ENCODE measurements at places on chromosomes 3 and 15.
A peak's percentile ranks its signal among the peaks of the same experiment; 100 is the strongest.

GRCh38 chr15:98737159-98737558 is 88.8 kb downstream of the IGF1R start:
- DNase-seq: no peak
- no peak overlapping the region for H3K27ac ChIP-seq
- H3K4me1 ChIP-seq: no peaks in the 10 kb centered on the region
- no peak overlapping the region for H3K4me3 ChIP-seq
- no peaks in the 10 kb centered on the region for H3K27me3 ChIP-seq

DNA sequence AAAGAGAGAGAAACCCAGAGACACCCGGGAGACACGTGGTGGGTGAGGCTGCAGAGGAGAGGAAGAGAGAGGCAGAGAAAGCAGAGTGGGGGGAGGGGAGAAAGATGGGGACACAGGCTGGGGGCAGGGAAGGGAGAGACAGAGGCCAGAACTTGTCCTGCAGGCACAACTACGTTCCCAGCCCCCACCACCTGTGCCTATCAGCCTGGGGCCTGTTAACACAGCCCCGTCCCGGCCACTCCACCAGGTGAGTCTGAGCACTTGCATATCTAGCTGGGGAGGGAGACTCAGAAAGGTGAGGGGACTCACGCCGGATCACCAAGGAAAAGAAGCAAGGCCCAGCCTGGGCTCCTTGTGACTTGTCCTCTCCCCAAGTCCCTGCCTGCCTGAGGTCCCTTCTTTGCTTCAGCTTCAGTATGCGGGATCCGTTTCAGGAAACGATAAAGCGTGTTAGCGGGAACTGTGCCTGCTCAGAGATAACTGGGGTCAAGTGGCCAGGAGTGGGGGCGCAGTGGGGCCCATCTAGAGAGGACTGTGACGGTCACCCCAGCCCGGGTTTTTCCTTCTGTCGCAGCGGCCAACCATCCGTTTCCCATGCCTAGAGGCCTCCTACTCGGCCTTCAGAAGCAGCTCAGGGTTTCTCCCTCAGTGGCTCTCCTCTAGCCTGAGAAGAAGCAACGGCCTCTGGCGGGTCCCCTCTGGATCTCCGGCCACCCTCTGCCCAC is 10.3 kb downstream of the LINGO1 start:
- DNase-seq: no peak
- H3K27me3 ChIP-seq: no peaks in the 10 kb centered on the region
- H3K4me3 ChIP-seq: no peak overlapping the region

DNA sequence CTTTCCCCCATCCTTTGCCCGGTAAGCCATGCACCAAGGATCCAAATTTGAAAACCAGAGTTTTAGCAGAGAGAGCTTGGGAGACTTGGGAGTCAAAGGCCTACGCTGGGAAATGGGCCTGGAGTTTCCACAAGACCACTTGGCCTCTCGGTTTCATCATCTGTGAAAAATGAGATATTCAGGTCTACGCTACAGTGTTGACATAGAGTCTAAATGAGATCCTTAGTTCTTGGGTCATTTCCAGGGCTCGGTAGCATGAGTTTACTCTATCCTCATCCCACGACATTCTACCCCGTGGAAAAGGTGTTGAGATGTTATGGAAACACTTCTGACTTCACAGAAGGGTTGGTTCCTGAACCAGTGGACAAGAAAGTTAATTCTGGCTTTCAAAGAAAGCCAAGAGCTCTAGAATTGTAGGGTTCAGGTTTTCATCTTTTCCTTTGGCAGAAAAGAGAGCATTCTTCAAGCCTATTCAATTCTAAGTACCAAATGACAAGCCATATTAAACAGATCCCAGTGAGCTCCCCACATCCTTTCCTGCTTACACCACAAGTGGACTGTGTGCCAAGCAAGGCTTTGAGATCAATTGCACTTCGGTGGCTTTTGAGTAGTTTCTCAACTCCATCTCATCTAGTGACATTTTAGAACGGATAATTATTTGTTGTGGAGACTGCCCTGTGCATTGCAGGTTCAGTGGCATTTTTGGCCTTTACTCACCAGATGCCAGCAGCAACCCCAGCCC is 219.7 kb downstream of the SLCO3A1 start:
- no peak for DNase-seq
- H3K36me3 ChIP-seq: no peaks in the 10 kb centered on the region
- H3K4me1 ChIP-seq: peaks cover 38% of the 10 kb centered on the region
- H3K27ac ChIP-seq: no peak overlapping the region
- no peak overlapping the region for H3K4me3 ChIP-seq
- H3K27me3 ChIP-seq: no peaks in the 10 kb centered on the region

GRCh38 chr3:127059072-127059471 is 76.2 kb downstream of the PLXNA1 start:
- no peaks in the 10 kb centered on the region for H3K27me3 ChIP-seq
- no peaks in the 10 kb centered on the region for H3K36me3 ChIP-seq

DNA sequence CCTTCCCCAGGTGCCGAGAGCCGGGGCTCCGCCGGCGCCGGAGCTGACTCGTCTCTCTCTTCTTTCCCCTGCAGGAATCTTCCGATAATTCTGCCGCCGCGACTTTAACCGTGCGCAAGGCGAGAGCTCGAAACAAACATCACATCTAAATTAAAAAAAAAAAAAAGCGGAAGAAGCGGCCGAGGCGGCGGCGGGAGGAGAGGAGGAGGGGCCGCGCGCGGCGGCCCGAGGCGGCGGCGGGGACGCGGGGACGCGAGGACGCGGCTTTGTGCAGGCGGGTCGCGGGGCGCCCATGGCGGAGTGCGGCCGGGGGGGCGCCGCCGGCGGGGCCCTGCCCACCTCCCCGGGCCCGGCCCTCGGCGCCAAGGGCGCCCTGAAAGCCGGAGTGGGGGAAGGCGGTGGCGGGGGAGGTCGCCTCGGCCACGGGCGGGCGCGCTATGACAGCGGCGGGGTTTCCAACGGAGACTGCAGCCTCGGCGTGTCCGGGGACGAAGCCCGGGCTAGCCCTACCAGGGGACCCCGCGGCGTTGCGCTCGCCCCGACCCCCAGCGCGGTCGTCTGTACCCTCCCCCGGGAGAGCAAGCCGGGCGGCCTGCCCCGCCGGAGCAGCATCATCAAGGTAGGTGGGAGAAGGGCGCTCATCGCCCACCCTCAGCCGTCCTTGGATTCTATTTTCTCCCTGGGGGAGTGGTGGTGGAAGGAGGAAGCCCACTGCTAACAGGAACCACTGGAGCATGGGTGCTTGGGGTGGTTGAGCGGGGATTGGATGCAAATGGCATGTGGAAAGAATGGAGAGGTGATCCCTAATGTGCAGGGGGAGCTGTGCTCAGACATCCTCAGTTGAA is at the start of gene PLCL2:
PLCL2 (plus strand) TSS at position 208 of the 845 bp plus-strand sequence; CDS start at position 293, 85 bp downstream.
- H3K4me3 ChIP-seq: peak within 1 kb of the TSS; percentile 78
- H3K36me3 ChIP-seq: no peaks in the 10 kb centered on the region
- peak within 1 kb of the TSS; percentile 93 for H3K27ac ChIP-seq
- H3K27me3 ChIP-seq: no peaks in the 10 kb centered on the region
- peaks cover 9% of the 10 kb centered on the region for H3K4me1 ChIP-seq

GRCh38 chr3:147614210-147614609 is 205.0 kb downstream of the ZIC1 start:
- no peak overlapping the region for H3K27ac ChIP-seq
- no peaks in the 10 kb centered on the region for H3K36me3 ChIP-seq
- no peaks in the 10 kb centered on the region for H3K4me1 ChIP-seq
- H3K4me3 ChIP-seq: no peak overlapping the region

DNA sequence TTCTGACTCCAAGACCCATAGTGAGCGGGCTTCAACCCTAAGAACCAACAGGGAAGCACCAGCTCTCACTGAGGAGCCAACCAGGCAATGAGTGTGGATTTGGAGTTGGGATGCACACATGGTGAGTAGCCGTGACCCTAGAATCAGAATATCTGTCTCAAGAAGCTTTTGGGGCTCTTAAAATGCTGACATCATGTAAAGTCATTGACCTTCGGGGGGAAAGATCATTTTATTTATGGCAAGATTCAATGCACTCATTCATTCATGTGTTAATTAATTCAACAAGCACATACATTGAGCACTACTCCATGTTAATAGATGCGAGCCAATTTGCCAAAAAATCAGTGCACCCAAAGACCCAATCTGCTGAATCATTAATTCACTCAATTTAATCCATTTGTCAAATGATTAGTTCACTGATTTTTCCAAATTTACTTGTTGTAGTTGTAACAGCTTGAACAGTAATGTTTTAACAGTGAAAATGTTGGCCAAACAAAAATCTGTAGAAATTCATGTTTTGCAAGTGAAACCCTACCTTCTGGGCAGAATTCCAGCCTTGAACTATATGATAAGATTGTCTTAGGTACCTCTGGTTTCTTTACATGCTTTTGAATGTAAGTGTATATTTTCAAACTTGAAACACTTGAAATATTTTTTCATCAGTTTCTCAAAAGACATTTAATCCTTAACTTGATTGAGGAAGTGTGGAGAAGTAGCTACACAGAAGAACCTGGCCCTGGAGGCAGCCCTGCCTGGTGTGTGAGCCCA is 29.8 kb upstream of the LACTB start:
- DNase-seq: no peak
- H3K4me1 ChIP-seq: no peaks in the 10 kb centered on the region
- H3K4me3 ChIP-seq: no peak overlapping the region
- no peaks in the 10 kb centered on the region for H3K36me3 ChIP-seq

- no peak for DNase-seq
- no peaks in the 10 kb centered on the region for H3K36me3 ChIP-seq
- H3K4me3 ChIP-seq: no peak overlapping the region
- no peak overlapping the region for H3K27ac ChIP-seq
- peaks cover 7% of the 10 kb centered on the region for H3K4me1 ChIP-seq
These were observed 199.3 kb upstream of the BCL6 start for GRCh38 chr3:187944390-187945179.

GRCh38 chr15:99335508-99335907 is 84.2 kb downstream of the LRRC28 start:
- no peaks in the 10 kb centered on the region for H3K27me3 ChIP-seq
- no peak overlapping the region for H3K27ac ChIP-seq
- no peaks in the 10 kb centered on the region for H3K36me3 ChIP-seq
- H3K4me1 ChIP-seq: no peaks in the 10 kb centered on the region
- H3K4me3 ChIP-seq: no peak overlapping the region

DNA sequence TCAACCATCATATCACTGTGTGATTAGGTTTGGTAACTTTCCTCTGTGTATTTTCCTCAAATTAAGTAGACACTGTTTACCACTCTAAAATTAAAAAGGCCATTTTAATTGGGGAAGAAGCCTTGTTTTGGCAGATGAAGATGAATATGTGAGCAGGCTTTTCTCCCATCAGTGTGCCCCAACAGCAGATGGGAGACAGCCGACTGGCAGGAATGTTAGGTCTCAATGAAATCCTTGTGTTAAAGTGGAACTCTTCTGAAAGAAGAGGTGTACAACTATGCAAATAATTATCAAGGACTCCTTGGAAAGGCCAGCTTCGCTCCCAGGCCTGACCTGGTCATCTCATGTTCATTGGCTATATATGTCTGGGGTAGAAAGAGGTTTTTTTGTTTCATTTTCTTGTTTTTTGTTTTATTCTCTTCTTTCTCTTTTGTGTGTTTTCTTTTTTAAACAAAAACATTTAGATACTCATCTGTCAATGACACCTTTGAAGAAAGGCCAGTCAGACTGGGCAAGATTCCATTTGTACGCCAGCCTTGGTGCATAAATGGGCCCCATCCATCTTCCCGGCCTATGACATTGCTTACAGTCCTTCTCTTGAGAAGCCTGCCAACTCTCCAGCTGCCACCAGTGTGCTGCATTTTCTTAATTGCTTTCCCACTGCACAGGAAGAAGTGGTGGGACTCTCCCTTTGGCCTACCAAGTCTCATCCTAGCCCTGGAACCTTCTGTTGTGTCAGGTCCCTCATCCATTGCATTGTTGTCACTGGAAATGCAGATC is 25.8 kb downstream of the LRTM1 start:
- no peak for DNase-seq
- no peaks in the 10 kb centered on the region for H3K4me1 ChIP-seq
- no peak overlapping the region for H3K4me3 ChIP-seq

DNA sequence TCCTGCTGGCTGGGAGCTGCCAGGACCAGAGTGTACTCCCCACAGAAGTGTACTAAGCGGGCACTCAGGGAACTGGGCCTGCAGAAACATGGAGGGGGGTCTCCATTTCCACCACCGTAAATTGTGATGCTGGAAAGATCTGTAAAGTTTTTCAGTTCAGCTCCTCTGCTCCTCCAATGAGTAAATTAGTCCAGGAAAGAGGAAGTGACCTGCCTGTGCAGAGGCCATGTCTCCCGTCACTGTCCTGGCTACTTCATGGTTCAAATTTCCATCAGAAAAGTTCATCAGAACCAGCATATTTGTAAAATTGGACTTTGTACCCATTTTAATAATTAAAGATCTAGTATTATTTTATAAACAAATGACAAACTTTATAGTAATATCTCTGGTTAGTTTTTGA is 226.7 kb upstream of the THBS1 start:
- no peaks in the 10 kb centered on the region for H3K36me3 ChIP-seq
- no peak for DNase-seq
- H3K27me3 ChIP-seq: no peaks in the 10 kb centered on the region
- no peak overlapping the region for H3K4me3 ChIP-seq

DNA sequence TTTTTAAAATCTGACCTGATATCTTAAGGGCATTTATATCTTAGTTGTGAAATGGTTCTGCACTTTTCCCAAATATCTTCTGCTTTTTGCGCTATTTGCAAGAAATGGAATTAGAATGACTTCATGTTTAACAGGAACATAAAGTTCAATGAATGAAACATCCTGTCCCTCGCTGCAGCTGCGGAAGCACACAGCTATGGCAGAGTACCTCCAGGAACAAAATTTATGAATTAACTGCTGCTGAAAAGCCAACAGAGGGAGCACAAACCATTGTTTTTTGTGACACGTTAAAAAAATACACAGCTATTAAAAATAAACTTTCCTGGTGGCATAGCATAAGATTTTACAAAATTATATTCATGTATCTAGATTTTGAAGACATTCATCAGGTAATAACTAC is 404.4 kb upstream of the MDFIC2 start:
- no peaks in the 10 kb centered on the region for H3K27me3 ChIP-seq
- H3K4me1 ChIP-seq: no peaks in the 10 kb centered on the region
- H3K4me3 ChIP-seq: no peak overlapping the region
- H3K27ac ChIP-seq: no peak overlapping the region
- no peaks in the 10 kb centered on the region for H3K36me3 ChIP-seq

DNA sequence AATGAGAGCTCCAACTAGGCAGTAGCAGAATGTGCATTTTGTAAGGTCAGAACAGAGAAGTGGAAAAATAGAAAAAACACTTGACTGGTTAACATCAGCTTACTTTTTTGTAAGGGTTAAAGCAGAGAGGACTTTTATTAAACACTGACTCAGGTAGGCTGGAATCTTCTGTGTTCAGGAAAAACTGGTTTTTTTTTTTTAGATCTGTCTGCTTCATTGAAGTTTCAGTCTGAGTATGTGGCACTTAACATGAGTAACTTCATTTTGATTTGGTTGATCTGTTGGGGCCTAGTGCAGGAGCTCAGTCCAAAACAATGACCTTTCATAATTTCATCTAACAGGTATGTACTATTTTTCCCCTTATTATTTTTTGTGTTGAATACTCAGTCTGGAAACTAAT is 141.1 kb downstream of the DOCK3 start:
- H3K4me1 ChIP-seq: no peaks in the 10 kb centered on the region
- no peak for DNase-seq
- no peak overlapping the region for H3K4me3 ChIP-seq
- H3K27me3 ChIP-seq: no peaks in the 10 kb centered on the region
- no peaks in the 10 kb centered on the region for H3K36me3 ChIP-seq

GRCh38 chr15:69161079-69161877 is 843 bp downstream of the GLCE start:
- peaks cover 4% of the 10 kb centered on the region for H3K4me1 ChIP-seq
- H3K36me3 ChIP-seq: no peaks in the 10 kb centered on the region
